Breast epithelium (tissue), 4 donors: ENCODE measurements at places on chromosomes 3 and 15.

DNA sequence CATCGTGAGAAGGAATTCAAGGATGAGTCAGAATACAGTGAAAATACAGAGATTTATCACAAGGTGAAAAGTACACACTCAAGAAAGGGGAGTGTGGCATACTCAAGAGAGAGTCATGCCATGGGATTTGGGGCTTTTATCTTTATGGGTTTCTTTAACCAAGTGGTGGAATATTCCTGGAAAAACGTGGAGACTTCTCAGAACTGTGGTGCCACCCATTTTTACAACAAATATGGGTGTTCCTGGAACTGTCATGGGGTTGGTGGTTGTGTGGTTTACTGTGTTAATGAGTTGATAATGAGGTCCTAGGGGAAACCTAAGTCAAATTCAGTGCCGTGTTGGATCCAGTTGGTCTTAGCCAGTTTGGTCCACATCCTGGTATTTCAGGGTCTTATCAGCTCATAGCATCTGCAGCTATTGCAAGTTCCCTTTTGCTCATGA, 497.2 kb downstream of the GABRG3 start:
- H3K27me3 ChIP-seq: no peaks in the 10 kb centered on the region
- H3K4me1 ChIP-seq: no peaks in the 10 kb centered on the region
- H3K36me3 ChIP-seq: no peaks in the 10 kb centered on the region
- no peak overlapping the region for H3K4me3 ChIP-seq

- H3K4me1 ChIP-seq: no peaks in the 10 kb centered on the region
- no peaks in the 10 kb centered on the region for H3K36me3 ChIP-seq
- DNase-seq: no peak
- H3K27ac ChIP-seq: peak overlapping the region; percentile 95
Measured at GRCh38 chr3:153159771-153160397, 2.1 kb upstream of the RAP2B start.

DNA sequence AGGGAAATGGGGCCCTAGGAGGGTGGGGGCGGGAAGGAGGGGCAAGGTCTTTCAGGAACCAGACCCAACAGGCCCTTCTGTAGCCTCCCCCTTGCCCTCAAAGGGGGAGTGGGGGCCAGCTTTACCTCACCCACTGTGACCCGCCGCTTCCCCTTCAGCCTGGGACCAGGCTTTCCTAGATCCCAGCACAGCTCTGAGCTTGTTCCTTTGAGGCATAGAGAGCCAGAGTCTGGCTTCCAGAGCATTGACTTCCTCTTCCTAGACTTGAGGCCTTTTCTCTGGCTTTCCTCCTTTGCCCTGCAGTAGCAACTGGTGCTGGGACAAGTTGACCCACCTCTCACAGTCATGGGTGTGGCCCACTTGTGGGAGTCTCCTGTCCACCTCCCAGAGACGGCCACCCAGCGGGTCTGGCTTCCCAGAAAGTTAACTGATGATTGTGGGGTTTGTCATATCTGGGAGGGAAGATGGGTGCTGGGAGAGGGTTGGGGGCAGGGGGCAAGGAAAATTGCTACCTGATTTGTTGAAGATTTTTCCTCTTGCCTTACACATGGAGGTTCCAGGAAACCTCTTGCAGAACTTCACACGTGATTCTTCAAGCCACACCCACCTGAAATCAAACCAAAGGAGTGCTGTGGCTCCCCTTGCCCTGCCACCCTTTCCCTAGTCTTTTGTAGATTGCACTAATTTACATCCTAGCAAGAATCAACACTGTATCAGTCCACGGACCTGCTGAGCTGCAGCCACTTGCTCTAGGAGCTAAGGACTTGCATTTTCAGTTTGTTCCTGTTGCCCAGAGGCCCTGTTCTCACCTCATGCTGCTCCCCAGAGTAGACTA, 4.1 kb upstream of the CHST14 start:
- DNase-seq: no peak
- H3K27me3 ChIP-seq: no peaks in the 10 kb centered on the region
- H3K4me3 ChIP-seq: no peak overlapping the region

- no peak overlapping the region for H3K27ac ChIP-seq
- no peaks in the 10 kb centered on the region for H3K27me3 ChIP-seq
- H3K36me3 ChIP-seq: no peaks in the 10 kb centered on the region
- H3K4me1 ChIP-seq: no peaks in the 10 kb centered on the region
- no peak for DNase-seq
- no peak overlapping the region for H3K4me3 ChIP-seq
Measured at GRCh38 chr3:15505479-15506165, 15.9 kb downstream of the COLQ start.

DNA sequence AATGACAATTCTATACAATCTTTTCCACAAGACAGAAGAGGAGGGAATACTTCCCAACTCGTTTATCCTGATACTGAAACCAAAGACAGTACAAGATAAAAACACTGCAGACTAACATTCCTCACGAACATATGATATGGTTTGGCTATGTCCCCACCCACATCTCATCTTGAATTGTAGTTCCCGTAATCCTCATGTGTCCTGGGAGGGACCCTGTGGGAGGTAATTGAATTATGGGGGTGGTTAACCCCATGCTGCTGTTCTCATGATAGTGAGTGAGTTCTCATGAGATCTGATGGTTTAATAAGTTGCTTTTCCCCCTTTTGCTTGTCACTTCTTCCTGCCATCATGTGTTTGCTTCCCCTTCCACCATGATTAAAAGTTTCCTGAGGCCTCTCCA, 83.9 kb upstream of the PROK2 start:
- DNase-seq: no peak
- no peaks in the 10 kb centered on the region for H3K27me3 ChIP-seq
- no peak overlapping the region for H3K27ac ChIP-seq

DNA sequence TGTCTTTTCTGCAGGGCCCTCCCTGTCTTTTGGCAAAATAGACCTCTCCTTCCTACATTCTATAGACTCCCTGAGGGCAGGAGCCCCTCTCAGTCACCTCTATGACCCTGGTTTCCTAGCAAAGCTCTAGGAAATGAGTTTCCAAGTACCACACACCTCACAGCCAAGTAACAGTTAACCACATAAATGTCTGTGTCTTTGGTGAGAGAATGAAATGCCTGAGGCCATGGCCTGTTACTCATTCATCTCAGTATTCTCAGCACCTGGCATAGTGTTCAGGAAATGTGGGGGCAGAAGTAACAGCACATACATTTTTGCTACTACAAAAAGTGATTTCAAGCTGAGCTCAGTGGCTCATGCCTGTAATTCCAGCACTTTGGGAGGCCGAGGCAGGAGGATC, 21.0 kb downstream of the RFT1 start:
- no peaks in the 10 kb centered on the region for H3K36me3 ChIP-seq
- peak; percentile 59 for DNase-seq
- H3K4me3 ChIP-seq: no peak overlapping the region
- H3K27ac ChIP-seq: peak overlapping the region; percentile 69

- no peak for DNase-seq
- H3K27me3 ChIP-seq: no peaks in the 10 kb centered on the region
- no peaks in the 10 kb centered on the region for H3K4me1 ChIP-seq
- H3K36me3 ChIP-seq: no peaks in the 10 kb centered on the region
Measured at GRCh38 chr3:13217736-13218540, 144.7 kb upstream of the IQSEC1 start.

- no peaks in the 10 kb centered on the region for H3K27me3 ChIP-seq
- H3K4me3 ChIP-seq: no peak overlapping the region
- no peak overlapping the region for H3K27ac ChIP-seq
- H3K4me1 ChIP-seq: no peaks in the 10 kb centered on the region
Measured at GRCh38 chr3:60847791-60848190, 403.5 kb downstream of the FHIT start.

DNA sequence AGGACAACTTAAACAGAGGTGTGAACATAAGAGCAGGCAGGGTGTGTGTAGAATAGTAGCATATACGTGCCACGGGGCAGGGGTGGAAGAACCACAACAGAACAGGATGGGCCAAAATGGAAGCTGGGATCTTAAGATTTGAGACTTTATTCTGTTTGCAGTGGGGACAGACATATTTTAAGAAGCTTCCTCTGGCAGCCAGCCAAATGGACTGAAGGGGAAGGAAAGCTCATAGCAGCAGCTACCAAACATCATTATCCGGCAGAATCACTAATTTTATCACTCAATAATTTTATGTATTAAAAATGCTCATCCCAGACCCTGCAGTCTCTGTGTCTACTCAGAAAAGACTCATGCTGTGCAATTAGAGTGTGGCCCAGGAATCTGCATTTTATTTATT, 130.9 kb upstream of the CTDSPL start:
- no peaks in the 10 kb centered on the region for H3K4me1 ChIP-seq
- no peak for DNase-seq
- no peaks in the 10 kb centered on the region for H3K27me3 ChIP-seq
- no peak overlapping the region for H3K4me3 ChIP-seq
- H3K27ac ChIP-seq: no peak overlapping the region

DNA sequence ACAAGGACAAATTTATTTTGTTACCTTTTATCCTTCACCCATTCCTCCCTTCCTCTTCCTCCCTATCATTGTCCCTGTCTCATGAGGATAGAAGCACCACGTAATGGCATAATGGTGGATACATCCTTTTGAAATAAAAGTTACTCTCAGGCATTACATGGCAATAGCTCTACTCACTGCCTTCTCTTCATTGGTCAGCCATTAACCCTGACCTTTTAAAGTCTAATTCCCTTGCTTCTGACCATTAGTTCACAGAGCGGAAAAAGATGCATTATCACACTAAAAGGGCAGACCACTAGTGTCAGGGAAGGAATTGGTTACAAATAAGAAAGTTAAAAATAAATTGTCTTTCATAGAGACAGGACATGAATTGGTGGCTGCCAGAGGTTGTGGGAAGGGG, 54.6 kb upstream of the EIF1B start:
- H3K36me3 ChIP-seq: no peaks in the 10 kb centered on the region
- no peak overlapping the region for H3K4me3 ChIP-seq
- no peaks in the 10 kb centered on the region for H3K4me1 ChIP-seq
- DNase-seq: no peak
- H3K27ac ChIP-seq: no peak overlapping the region
- H3K27me3 ChIP-seq: no peaks in the 10 kb centered on the region

DNA sequence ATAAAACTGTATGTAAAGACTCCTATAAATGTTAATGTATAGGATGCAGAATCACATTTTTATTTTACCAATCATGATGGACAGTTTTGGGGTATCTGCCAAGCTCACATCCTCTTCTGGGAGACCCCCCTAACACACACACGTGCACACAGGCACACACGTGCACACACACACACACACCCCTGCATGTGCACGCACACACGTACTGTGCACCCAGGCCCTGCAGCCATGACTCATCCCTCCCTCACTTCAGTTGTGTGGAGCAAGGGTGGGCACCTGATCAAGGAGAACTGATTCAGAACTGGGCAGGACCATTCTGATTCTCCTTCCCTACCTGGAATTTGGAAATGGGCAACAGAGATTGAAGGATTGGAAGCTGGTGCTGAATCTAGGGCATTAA, 16.0 kb upstream of the MINDY4B start:
- no peak overlapping the region for H3K27ac ChIP-seq
- no peaks in the 10 kb centered on the region for H3K36me3 ChIP-seq
- no peak for DNase-seq
- H3K4me1 ChIP-seq: no peaks in the 10 kb centered on the region
- no peaks in the 10 kb centered on the region for H3K27me3 ChIP-seq

- no peak overlapping the region for H3K4me3 ChIP-seq
- H3K4me1 ChIP-seq: no peaks in the 10 kb centered on the region
- no peaks in the 10 kb centered on the region for H3K36me3 ChIP-seq
- no peaks in the 10 kb centered on the region for H3K27me3 ChIP-seq
Measured at GRCh38 chr3:123089611-123090331, 22.9 kb downstream of the PDIA5 start.

DNA sequence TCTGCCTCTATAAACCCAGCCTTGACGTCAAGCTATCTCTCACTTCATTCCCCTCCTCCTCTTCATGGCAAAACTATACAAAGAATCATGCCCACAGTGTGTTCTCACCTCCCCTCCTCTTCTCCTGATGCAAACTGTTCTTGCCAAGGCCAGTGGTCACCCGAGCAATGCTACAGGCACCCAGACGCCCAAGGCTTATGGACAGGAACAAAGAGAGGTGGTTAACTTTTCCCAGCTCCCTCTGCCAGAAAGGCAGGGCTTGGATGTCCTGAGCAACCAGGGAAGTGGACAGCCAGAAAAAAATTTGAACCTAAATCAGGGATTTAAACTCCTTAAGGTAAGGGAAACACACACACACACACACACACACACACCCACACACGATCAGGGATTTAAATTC, 5.1 kb downstream of the SLC41A3 start:
- no peak for DNase-seq
- no peaks in the 10 kb centered on the region for H3K4me1 ChIP-seq
- H3K27me3 ChIP-seq: no peaks in the 10 kb centered on the region
- no peaks in the 10 kb centered on the region for H3K36me3 ChIP-seq
- no peak overlapping the region for H3K4me3 ChIP-seq

DNA sequence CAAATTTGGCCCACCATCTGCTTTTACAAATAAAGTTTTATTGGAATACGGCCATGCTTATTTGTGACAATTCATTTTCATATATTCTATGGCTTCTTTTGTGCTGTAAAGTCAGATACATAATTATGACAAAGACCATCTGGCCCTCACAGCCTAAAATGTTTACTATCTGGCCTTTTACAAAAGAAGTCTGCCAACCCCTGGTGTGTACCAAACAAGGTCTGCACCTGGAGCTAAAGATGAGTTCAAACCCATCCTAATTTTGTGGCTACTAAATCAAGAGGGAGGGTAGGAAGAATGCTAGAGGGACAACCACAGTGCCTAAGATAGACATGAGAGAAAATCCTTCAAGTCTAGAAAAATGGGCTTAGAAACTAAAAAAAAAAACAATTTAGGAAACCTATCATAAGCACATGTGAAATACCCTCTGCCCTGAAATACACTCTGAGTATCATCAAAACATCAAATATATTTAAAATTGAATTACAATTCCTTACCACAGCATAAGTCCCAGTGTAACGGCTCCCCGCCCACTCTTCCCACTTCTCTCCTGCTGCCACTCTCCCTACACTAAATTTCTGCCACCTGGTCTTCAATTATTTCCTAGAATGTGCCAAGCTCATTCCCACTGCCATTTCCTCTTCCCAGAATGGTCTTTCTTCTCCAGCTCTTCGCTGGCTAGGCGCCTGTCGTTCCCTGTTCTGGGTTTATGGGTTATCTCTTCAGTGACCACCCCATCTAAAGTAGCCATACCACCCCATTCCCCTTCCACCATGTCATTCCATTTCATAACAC, 950.7 kb upstream of the CFAP20DC start:
- no peak overlapping the region for H3K27ac ChIP-seq
- H3K4me3 ChIP-seq: no peak overlapping the region
- H3K4me1 ChIP-seq: no peaks in the 10 kb centered on the region
- no peak for DNase-seq
- H3K36me3 ChIP-seq: no peaks in the 10 kb centered on the region

GRCh38 chr15:33866101-33866737, 102.1 kb upstream of the CHRM5 start:
- no peak for DNase-seq
- H3K27me3 ChIP-seq: no peaks in the 10 kb centered on the region
- no peaks in the 10 kb centered on the region for H3K4me1 ChIP-seq
